ENCODE measurements at places on chromosomes 12 and 14.
A peak's percentile ranks its signal among the peaks of the same experiment; 100 is the strongest.

GRCh38 chr12:106084014-106084671, 54.6 kb downstream of the NUAK1 start:
- DNase-seq = no peak

GRCh38 chr12:54373649-54374561, 9.6 kb upstream of the GPR84 start:
- DNase-seq = no peak

DNA sequence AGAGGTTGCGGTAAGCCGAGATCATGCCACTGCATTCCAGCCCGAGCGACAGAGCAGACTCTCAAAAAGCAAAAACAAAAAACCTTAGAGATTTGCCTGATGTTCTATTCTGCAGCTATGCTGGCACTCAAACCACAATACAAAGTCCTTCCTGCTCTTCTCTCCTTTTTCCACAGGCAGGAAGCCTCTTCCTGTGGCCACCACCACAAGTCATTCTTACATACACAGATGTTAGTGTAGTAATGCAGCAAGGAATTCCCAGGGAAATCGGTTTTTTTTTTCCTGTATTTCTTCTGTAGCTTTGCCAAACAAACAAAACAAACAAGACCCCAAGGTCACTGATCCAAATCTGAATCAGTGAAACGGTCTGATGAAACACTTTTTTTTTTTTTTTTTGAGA, 104.3 kb downstream of the FIGNL2 start:
- no peak for DNase-seq

GRCh38 chr12:123713398-123713797, 1.2 kb downstream of the ATP6V0A2 start:
- DNase-seq = no peak

GRCh38 chr14:25121337-25122129, 71.6 kb upstream of the STXBP6 start:
- DNase-seq = no peak

DNA sequence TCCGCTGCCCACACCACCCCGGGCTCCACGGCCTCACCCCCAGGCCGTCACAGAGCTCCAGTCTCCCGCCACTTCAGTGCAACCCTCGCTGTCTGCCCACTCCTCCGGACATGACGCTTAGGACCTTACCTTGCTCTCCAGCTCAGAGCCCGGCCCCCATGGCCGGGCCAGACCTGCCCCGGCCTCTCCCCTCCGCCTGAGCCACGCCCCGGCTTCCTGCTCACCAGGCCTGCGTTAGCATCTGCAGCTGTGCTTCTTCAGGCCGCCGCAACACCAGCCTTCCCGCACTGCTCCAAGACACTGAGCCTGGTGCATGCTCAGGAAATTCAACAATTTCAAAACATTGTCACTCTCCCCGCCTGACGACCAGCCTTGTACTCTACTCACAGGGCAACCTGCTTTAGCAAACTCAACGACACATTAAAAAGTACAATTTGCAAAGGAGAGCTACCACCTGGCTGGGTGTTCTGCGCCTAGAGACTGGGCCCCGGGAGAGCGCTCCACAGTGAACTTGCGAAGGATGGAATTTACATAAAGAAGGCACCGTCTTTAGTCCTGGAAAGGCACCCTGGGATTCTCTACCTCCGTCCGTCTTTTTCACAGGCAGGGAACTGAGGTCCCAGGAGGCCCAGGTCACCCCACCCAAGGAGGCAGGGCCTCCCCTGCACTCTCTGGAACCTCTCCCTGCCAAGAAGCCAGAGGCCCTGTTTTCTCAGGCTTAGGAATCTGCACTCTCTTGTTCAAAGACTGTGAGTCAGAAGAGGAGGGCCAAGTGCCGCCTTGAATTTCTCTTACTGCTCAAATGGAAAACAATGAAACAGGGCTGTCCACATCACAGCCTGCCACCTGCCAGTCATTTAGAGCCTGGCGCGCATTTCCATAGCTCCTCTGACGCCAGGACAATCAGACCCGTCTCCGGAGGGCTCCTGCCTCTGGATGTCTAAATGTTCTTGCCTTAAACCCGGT, 51.3 kb downstream of the STX2 start:
- DNase-seq = no peak

GRCh38 chr12:67356380-67356774, 87.2 kb downstream of the CAND1 start:
- no peak for DNase-seq

DNA sequence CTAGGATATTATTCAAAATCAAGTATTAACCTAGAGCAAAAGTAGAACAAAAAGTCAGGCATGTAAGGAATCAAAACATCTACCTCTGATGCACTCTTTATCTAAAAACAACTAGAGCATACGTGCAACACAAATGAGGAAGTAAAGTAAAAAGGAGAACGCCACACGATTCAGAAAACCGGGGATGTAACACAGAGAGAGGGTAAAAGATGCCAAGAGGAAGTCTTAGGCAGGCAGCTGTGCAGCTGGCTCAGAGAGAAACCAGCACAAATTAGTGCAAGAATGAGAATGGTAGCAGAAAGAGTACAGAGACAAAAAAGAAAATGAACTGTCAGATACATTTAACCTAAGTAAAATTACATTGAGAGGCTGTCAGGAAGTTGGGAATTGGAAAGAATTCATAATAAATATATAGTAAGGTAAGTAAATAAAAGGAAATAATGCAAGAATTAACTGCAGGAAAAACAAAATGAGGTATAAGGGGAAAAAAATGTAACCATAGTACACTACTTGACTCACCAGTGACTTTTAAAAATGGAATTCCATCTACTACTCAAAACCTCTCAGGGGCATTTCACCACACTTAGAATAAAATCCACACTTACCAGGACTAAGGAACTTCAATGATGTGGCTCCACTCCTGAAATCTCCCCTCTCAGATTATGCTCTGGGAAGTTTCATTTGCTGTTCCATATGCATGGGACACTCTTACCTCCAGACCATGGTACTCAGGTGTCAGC, 17.1 kb downstream of the BCAT1 start:
- DNase-seq = peak; percentile 73

- DNase-seq = no peak
Measured at GRCh38 chr12:132044661-132045412, 95.1 kb downstream of the EP400 start.

GRCh38 chr12:109582636-109583035, 9.0 kb downstream of the MVK start:
- no peak for DNase-seq

DNA sequence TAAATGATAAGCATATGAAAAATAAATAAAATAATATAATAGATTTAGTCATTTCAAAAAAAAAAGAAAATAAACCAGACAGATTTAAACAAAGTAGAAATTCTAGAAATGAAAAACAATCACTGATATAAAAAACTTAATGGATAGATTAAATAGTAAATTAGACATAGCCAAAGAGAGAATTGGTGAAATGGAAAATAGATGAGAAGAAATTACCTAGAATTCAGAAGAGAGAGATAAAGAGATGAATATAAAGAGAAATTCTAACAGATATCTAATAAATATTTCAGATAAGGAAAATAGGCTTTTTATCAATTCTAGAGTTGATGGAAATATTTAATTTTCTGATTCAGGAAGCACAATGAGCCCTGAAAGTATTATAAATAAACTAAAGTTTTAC, 123.1 kb downstream of the PRIMA1 start:
- DNase-seq = no peak

DNA sequence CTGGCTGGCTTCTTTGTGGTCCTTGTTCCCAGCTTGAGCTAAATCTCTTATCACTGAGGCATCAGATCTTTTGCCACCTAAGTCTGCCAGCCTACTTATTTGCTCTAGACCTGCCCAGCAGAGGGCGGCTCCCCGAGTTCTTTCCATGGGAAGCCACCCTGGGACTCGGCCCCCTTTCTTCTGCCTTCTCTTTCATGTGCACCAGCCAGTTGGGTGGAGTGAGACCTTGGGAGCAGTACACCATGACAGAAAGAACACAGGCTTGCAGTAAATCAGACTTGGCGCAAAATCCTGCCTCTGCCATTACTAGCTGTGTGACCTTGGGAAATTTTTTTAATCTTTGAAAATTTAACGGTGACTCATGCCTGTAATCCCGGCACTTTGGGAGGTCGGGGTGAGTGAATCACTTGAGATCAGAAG, 7.4 kb downstream of the SMAGP start:
- DNase-seq = no peak

DNA sequence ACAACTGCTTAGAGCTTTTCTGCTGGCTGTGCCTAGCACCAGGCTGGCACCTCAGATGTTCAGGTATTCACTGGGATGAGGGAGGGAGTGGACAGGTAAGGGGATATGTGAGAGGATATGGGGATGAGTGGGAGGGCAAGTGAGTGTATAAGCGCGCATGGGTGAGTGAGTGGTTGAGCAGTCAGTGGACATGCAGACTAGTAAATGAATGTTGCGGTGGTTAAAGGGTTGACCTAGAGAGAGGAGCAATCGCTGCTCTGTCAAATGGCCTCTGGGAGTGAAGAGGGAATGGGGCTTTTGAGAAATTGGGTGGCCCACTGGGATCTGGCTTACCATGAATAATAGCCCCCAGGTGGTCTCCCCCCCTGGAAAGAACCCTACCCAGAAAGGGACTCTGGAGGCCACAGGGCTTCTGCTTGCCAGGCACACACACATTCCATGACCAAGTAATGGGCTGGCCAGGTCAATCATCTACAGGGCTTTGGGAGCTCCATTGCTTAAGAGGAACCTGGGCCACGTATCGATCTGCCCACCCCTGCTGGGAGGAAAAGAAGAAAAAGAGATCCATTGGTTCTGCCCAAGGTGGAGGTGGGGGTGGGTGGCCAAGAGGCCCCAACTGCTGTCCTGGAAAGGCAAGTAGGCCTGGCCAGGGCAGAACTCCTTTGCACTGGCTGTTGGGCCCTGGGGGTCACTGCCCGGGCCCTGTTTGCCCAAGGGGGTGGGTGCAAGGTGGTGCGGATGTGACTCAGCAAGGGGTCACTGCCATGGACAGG, 30.8 kb upstream of the ZFP36L1 start:
- DNase-seq = no peak
